ENCODE measurements at places on chromosomes 11 and 22.

DNA sequence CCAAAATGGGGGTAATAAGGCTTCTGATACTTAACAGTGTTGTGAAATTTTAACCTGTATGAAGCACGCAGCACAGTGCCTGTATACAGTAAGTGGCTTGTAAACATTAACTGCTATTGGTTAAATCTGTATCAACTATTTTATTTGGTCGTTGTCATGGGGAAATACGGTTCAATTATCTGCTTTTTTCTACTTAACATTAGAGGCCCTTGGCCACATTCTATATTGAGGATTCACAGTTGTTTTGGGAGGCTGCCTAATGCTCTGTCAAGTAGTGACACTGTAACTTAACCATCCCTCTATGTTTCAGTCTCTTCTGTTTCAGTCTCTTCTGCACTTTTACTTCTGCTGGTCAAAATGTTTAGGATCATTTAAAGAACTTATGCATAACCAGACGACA, 95.6 kb downstream of the LDLRAD3 start:
- no peak for DNase-seq

GRCh38 chr11:71178076-71178475, 74.3 kb downstream of the SHANK2 start:
- DNase-seq: no peak

- DNase-seq: no peak
Measured at GRCh38 chr11:74325649-74326645, 14.5 kb upstream of the P4HA3 start.

GRCh38 chr11:26846227-26846626, 124.4 kb upstream of the SLC5A12 start:
- DNase-seq: no peak

GRCh38 chr11:119103793-119104192, 2.1 kb upstream of the DPAGT1 start:
- no peak for DNase-seq

DNA sequence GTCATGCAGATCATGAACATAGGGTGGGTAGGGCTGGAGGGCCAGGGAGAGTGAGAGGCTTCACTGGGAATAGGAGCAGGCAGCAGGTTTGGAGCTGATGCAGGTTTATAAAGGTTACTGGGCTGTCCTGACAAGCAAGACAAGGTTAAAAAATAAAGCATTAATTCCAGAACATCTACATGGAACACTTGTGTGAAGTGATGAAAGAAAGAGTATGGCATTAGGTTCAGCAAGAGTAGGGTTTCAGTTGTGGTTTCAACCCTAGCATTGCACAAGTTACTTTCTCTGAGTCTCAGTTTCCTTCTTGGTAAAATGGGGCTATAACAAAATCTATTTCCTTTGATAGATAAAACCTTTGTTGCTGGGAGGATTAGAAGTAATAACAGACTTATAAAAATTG, 114.6 kb upstream of the SESN3 start:
- DNase-seq: no peak

GRCh38 chr11:57156928-57157327, 24.8 kb upstream of the LRRC55 start:
- no peak for DNase-seq

- no peak for DNase-seq
Measured at GRCh38 chr22:17891481-17892167, 117.4 kb upstream of the BID start.

DNA sequence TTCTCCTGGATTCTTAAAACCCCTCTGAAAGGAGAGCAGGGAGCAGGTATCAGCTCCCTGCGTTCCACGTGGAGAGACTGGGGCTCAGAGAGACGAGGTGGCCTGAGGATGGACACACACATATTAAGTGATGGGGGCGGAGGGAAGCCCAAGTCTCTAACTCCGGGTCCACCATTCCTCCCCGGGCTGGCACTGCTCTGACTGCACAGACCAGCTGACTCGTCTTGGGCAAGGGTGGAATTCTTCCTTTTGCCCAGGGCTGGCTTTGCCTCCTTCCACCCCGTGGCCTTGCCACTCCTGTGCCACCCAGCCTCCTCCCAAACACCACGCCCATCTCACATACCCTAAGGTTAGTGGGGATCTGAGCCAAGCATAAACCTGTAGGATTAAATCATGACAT, 65.0 kb downstream of the BUD13 start:
- DNase-seq: no peak

GRCh38 chr22:11613898-11614755, 3913.9 kb upstream of the OR11H1 start:
- DNase-seq: no peak
